ENCODE measurements at places on chromosomes 7 and 10.
A peak's percentile ranks its signal among the peaks of the same experiment; 100 is the strongest.

GRCh38 chr7:32762925-32763293 is 128.7 kb downstream of the KBTBD2 start:
- no peak for DNase-seq

GRCh38 chr7:55140941-55141278 is 122.1 kb downstream of the EGFR start:
- no peak for DNase-seq

DNA sequence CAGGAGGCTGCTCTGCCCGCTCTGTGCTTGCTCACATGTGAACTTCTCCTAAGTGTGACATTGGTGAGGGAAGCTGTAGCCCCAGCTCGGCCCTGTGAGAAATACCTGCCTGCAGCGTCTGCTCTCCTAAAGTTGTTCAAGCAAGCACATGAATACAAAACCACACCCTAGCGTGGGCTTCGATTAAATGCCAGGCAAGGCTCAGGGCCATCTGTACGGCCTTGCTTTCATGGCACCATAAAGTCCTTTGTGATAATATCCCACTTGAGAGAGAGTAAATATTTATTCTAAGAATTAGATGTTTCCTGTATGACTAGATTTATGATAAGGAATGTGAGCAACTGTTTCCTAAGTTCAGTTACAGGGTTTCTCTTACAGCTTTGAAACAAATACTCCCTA is 262.8 kb upstream of the KLF14 start:
- DNase-seq = no peak

DNA sequence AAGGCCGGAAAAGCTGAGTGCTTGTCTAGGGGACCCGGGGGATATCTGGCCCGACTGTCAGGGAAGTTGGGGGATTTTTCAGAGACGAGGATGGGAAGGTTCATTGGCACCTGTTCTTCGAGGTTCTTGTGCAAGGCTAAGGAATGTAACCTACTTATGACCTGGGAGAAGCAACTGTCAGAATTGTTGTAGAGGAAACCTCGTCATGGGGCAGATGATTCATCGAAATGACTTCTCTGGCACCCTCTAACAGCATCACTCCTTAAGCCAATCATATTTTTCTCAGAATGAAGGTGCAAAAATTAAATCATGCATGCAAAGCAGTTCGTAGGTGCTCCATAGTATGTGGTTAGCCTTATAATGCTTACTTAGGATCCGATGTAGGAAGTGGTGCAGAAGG is 58.6 kb downstream of the PLXDC2 start:
- DNase-seq = no peak

- DNase-seq = no peak
Measured at GRCh38 chr7:128872394-128872824, 9.8 kb downstream of the ATP6V1F start.

DNA sequence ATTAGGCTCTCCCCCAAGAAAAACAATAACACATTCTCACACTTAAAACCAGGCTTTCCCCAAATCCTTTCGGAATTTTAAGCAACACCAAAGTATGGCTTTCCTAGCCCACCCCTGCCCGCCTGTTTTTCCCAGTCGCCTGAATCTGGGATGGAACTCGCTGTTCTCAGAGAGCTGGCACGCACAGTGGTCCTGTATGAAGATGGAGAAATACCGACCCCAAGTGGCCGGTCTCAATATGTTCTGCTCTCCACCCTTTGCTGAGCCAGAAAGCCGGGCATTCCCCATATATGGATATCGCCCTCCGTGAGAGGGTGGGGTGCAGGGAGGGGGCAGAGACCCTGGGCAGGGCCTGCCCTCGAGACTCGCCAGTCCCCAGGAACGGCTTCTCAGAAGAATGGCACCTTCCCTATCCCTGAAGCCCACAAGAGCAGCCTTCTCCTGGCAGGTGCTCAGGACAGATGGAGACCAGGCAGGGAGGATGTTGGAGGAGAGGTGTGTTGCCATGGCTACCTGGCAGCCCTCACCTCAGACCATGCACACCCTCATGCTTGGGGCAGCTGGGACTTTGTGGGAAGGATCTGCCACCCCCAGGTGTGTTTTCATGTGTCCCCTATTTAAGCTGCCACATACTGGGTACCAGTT is 3.4 kb downstream of the TACR2 start:
- peak; percentile 25 for DNase-seq

DNA sequence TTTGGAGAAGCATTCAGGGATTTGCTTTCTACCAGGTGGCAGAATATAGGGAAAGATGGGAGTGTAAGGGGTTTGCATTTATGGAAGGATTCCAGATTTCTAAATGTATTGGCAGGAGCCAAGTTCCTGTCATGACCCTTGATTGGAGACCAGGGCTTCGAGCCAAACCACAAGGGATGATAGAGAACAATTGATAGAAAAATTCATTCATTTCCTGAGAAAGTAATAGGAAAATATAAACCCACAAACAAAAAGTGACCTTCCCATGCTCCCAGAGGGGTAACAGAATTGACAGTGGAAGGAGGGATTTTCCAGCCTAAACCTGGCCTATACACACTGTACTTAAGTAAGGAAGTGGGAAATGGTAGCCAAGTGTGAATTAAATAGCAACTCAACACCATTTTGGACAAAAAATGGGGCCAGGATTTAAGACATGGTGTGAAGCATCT is 22.4 kb upstream of the IFIT2 start:
- DNase-seq = no peak

GRCh38 chr7:46033592-46033991 is 112.5 kb upstream of the IGFBP3 start:
- no peak for DNase-seq

DNA sequence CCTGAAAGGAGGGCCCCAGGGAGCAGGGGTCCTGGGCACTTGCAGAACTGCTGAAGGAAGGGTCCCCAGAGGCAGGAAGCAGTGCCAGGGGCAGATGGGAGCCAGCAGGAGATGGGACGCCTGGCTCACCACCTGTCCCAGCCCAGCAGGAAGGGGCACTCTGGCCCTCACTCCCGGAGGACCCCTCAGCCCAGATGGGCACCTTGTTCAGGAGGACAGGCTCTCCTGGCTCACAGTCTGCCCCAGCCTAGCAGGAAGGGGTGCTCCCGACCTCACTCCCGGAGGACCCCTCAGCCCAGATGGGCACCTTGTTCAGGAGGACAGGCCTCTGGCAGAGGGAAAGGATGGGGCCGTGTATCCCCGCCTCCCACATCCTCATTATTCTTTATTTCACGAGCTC is 331.4 kb upstream of the SHH start:
- DNase-seq = no peak

- no peak for DNase-seq
Measured at GRCh38 chr7:29193316-29194205, 1.0 kb upstream of the CHN2 start.

DNA sequence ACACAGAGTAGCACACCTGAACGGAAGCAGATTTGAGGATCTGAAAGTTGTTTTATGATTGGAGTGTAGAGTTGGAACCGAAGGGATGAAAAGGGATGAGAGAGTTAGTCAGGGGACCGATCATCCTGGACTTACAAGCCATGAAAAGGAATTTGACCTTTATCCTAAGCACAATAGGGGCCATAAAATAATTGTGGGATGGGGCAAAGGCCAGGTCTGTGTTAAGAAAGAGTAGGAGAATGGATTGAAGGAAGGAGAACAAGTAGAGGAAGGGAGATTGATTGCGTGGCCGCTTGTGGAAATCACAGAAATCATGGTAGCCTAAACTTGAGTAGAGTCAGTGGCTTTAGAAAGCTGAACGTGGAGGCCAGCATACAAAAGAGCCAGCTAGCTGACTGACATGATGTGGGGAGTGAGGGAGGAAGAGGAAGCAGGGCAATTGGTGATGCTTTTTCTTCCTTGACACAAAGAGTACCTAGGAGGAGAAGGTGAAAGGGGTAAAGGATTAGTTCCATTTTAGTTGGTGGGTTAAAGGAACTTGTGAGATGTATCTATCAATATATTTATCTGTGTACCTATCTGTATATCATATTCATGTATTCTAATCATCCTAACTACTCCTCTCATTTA is 67.1 kb upstream of the RPA3 start:
- no peak for DNase-seq

- no peak for DNase-seq
Measured at GRCh38 chr10:102675666-102676533, 31.6 kb downstream of the TRIM8 start.

DNA sequence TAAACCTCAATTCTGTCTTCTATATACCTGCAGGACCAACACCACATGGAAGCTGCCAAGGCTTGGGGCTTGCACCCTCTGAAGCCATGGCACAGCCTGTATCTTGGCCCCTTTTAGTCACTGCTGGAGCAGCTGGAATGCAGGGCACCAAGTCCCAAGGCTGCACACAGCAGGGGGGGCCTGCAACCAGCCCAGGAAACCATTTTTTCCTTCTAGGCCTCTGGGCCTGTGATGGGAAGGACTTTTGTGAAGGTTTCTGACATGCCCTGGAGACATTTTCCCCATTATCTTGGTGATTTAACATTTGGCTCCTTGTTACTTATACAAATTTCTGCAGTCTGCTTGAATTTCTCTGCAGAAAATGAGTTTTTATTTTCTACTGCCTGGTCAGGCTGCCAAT is 123.2 kb upstream of the PCGF5 start:
- no peak for DNase-seq

GRCh38 chr7:101824440-101824839 is 7.0 kb downstream of the CUX1 start:
- DNase-seq = no peak

- DNase-seq = no peak
Measured at GRCh38 chr7:327991-328702, 38.2 kb downstream of the FOXL3 start.

GRCh38 chr7:87100326-87100725 is 40.9 kb upstream of the ELAPOR2 start:
- DNase-seq = no peak

DNA sequence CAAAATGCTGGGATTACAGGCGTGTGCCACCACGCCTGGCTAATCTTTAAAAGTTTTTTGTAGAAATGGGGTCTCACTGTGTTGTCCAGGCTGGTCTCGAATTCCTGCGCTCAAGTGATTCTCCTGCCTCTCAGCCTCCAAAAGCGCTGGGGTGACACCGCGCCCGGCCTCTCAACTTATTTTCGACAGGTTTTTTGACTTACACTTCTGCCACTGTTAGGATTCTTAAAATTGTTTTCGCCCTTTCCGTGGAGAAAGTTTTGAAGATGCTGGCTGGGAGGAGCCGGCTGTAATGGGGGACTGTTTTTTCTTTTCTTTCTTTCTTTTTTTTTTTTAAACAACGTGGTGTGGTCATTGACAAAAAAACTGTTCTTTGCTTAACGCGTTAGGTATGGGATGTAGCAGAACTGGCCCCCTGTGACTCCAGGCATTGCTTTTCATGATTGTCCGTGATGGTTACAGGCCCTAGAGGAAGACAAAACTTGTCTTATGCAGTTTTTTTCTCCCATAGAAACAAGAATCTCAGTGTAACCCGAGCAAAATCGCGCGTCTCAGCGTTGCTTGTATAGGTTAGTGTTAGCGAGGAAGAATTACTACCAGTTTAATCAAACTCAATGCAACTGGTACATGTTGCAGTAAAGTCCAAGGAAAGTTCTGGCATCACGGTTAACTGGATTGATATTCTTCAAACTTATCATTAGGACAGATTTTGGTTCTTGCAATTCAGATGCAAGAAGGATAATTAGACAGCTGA is 72.2 kb downstream of the DAGLB start:
- no peak for DNase-seq

GRCh38 chr10:82866424-82867020 is 991.5 kb downstream of the NRG3 start:
- DNase-seq = no peak

DNA sequence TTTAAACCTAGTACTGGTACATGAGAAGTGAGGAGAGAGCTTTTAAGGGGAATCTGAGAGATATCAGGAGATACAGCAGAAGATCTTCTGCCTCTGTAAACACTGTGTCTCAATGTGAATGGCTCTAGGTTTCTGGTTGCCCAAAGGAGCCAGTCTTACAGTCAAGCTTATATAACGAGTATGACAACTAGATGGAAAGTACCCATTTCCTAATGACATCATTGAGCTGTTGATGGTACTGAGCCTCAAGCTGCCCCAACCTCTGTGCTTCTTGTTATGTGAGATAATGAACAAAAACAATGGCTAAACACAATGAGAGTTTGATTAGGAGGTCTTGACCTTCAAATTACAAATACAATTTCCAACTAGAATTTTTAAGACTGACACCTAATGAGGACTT is 451.5 kb downstream of the SORCS1 start:
- no peak for DNase-seq

DNA sequence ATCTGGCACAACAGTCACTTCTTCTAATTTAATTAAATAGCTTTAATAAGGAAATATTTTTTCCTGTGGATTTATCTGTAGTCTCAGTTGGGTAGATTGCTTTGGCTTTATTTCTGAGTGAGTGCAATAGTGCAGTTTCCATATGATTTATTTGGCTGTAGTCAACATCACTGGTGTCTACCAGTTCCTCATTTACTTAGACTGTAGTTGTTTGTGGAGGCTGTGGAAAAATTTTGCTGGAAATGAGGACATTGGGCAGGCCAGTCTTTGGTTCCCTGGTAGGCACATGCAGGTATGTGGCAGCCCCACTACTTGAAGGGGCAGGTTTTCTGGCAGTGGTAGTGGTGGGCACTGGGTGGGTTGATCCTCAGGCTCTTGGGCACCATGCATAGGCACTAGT is 15.5 kb downstream of the TAS2R40 start:
- no peak for DNase-seq

GRCh38 chr10:94129393-94130130 is 135.8 kb downstream of the PLCE1 start:
- DNase-seq = no peak

DNA sequence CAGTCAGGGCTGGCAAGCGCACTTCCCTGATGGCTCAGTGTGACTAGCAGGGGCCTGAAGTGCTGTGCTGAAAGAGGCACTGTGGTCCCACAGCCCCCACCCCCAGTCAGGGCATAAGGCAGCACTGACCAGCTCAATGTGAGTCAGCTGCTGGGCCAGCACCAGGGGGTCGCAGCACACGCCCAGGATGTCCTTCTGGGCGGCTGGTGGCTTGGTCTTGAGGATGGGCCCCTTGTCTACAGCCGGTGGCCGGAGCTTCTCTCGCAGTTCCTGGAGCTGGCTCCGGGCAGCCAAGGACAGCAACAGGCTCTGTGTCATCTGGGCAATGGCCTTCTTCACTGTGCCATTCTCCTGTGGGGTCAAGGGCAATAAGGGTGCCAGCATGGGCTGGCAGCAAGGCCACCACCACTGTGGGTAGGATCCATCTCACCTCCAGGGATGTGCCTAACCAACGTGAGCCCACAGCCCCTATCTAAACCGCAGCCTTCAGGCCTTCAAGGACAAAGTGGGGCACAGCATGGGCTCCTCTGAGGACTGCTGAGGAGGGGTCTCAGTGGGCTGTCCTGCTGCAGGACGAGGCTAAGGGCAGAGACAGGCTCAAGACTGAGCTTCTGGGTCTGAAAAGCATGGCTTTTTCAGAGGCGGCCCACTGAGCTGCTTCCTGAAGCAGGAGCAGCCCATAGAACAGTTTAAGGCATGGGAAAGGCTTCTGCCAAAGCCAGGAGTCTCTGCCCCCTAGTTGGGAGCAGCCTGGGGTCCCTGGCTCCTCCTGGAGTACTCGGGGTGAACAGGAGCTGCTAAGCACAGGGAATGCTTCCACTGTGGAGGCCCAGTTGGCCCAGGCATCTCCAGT is 62.5 kb downstream of the CSGALNACT2 start:
- DNase-seq = no peak
